ENCODE measurements at places on chromosomes 2 and 18. TPM values are rescaled to one million over a fixed set of nuclear protein-coding genes. Genes with fewer than 3 reads are reported as not detected.

- no peak for DNase-seq
Observed at GRCh38 chr2:164781394-164781793, 60.2 kb downstream of the COBLL1 start.

- DNase-seq, result no peak
Observed at GRCh38 chr18:56294484-56295183, 343.8 kb downstream of the TXNL1 start.

ANKRD62 gene
- total RNA-seq, result not detected

IL1RL2 gene
- 1.2 TPM for total RNA-seq

DNA sequence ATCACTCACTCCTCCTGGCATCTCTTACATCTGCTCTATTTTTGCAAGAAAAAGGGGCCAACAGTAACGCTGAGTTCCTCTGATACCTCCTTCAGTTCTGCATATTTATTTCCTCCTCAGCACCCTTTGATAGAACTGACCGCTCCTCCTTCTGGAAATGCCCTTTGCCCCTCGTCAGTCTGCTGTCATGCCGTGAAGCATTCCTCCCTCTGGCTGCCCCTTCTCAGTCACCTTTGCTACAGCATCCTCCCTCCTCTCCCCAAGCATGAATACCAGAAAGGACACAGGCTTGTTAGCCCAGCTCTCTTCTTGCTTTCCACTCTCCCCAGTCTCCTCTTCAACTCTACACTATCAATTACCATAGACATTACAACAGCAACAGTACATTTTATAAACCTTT lies 135.4 kb downstream of the NBAS start:
- no peak for DNase-seq

KCNF1 gene
- total RNA-seq, result not detected

DNA sequence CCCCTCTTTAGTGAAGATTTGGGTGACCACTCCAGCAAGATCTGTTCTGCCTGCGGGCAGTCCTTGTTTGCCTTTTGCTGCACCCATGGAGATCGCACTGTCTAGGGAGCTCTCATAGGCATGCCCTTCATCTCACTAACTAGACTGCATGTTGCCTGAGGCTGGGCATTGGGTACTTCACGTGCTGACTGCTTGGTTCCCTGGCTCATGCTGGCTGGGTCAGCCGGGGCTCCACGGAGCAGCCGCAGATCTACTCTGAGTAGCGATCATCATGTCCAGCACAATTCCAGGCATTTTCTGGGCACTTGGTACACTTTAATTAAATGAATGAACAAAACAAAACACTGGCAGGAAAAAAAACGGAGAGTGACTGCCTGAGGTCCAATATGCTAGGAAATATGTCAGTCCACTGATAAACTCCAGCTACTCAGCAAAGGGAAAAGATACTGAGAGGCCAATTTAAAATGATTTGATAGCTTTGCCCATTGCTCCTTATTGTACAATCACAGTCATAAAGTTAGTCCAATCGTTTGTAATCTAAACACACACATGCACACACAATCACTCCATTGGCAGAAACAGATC lies 220.3 kb downstream of the C1D start:
- DNase-seq, result no peak

GRCh38 chr2:56709181-56709580 lies 525.4 kb downstream of the CCDC85A start:
- no peak for DNase-seq

ELMOD3 gene
- 22.1 TPM for total RNA-seq

THUMPD2 gene
- 8.0 TPM for total RNA-seq

DNA sequence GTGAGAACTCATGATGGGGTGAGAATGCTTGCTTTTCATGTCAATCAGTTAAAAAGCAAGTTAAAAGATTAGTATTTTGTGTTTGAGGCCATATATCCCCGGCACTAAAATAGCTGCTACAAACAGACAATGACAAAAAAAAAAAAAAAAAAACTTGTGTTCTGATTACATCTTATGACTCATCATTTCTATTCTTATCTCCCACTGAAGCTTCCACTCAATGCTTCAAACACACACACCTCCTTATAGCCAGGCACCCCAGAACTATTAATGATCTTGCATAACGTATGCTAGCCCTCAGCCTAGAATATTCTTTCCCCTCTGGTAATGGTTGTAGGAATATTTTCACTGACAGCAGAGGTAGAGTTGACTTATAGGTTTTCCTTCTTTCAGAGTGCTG lies 778.3 kb downstream of the TRIB2 start:
- DNase-seq, result no peak

- DNase-seq, result peak; percentile 91
Observed at GRCh38 chr18:22559414-22560274, 141.9 kb upstream of the CTAGE1 start.

CXCR4 gene
- under 0.01 TPM for total RNA-seq

GRCh38 chr2:143901185-143901842 lies 618.6 kb downstream of the ZEB2 start:
- peak; percentile 78 for DNase-seq

DNA sequence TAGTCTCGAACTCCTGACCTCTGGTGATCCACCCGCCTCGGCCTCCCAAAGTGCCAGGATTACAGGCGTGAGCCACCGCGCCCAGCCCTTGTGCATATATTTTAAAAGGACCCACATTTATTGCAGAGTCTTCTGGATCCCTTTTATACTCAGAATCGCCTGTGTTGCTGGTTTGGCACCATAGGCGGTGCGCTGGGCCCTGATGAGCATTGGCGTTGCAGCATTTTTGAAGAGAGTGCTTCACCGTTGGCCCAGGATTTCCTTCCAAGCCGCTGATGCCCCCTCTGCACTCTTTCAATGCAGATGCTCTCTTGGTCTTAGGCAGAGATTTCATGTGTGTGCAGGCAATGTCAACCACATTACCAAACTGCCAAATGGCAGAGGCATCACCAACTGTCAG lies 13.5 kb upstream of the TFCP2L1 start:
- DNase-seq, result no peak

GRCh38 chr2:105686588-105686987 lies 58.1 kb upstream of the NCK2 start:
- no peak for DNase-seq

Measured in osteoblast (primary cell).